ENCODE measurements at places on chromosomes 7 and 10.

DNA sequence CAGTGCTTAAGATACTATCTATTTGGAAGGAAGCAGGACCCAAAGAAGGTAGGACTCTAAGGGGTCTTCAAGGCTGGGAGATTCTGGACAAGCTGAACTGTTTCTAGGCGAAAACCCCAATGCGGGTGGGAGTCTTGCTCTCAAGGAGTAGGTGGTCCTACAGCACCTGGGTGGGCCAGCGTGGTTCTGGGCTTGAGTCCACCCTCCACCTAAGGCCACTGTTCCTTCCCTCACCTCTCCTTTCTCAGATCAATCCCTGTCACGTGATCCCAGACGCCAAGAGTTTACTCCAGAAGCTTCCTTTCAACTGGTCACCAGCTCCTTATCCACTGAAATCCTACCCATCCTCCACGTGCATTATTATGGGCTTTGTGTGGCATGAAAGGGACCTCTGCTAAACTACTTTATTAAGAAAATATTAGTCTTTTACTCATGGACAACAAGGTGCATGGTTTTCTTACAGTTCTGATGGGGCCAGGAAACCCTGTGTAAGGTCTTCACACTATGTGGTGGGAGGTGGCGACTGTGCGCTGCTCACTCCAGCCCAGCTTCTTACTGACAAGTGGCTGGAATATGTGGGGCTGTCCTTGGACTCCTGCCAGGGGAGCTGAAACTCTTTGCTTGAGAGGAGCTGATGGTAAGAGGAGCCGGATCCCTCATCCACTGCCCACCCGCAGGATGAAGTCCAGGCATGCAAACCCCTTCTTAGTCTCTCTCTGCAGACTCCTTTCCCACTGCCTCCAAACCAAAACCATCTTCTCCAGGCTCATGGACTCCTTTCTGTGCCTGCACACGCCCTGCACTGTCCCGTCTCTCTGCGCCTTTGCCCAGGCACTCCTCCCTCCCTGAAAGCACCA is 1.6 kb downstream of the ZNF746 start:
- no peak for DNase-seq

- no peak for DNase-seq
Measured at GRCh38 chr10:53765311-53765710, 992.7 kb upstream of the MBL2 start.

DNA sequence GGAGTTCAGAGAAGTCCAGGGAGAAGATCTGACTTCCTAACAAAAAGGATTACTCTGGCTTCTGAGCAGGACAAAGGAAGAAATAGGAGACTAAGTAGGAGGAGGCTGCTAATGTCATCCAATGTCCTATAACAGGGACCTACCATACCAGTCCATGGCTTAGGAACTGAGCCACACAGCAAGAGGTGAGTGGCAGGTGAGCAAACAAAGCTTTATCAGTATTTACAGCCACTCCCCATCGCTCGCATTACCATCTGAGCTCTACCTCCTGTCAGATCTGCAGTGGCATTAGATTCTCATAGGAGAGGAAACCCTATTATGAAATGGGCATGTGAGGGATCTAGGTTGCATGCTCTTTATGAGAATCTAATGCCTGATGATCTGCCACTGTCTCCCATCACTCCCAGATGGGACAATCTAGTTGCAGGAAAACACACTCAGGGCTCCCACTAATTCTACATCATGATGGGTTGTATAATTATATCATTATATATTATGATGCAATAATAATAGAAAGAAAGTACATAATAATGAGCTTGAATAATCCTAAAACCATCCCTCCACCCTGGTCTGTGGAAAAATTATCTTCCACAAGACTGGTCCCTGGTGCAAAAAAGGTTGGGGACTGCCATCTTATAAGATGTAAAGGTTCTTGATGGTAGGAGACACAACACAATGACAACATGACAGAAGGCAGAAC is 487.4 kb downstream of the PLXDC2 start:
- no peak for DNase-seq

- no peak for DNase-seq
Measured at GRCh38 chr7:84663224-84663623, 468.6 kb upstream of the SEMA3A start.

DNA sequence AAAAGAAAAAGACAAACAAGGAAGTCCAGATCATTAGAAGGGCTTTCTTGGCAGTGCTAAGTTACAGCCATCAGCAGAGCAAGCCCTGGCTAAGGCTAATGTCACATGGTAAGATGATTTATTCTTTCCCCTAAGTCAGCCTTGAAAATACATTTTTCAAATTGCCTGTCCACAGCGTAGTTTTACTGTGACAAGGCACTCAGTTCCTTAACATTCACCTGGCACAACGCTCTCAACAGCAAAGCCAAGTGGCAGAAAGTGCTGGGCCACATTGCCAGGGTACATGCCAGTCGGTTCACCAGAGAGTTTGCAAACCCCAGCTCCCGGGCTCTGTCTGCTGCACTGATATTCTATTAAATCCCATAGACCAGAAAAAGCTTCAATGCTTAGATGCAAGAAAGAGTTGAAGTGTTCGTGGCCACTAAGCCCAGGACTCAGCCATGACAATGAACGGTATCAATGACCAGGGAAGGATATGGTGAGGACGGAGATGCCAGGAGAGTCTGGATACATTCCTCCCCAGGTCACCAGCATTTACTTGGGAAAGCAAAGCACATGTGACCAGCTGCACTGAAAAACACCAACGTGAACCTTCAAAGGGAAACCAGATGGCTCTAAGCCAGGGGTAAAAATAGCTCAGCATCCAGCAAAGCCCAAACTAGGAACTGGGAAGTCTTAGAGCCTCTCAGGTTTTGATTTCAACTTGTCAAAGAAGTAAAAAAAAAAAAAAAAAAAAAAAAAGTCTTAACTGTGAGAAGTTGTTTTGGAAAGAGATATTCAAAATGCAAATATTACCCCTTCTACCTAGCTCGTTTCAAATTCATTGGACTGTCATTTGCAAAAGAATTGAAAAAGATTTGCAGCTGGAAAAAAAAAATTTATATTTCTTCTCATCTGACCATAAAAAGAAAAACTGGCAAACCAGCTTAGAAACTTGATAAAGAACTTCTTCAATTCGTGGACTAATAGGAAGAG is 23.9 kb upstream of the MPP7 start:
- DNase-seq: no peak

DNA sequence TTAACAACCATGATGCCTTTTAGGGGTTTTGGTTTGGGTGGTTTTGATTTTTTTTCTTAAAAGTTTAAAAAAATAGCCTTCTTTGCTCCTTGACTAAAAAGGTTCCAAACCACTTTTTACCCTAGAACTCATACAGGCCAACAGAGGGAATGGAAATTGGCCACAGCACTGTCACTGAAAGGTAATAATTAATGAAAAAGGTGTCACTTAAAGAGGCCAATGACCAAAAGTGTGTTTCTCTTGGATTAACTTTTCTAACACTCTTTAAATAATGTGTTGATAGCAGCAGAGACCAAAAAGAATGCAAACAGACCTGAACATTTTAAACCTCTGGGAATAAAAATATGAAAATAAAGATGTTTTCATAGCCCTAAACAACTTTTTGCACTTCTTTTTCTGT is 221.1 kb upstream of the TCF7L2 start:
- DNase-seq: no peak

DNA sequence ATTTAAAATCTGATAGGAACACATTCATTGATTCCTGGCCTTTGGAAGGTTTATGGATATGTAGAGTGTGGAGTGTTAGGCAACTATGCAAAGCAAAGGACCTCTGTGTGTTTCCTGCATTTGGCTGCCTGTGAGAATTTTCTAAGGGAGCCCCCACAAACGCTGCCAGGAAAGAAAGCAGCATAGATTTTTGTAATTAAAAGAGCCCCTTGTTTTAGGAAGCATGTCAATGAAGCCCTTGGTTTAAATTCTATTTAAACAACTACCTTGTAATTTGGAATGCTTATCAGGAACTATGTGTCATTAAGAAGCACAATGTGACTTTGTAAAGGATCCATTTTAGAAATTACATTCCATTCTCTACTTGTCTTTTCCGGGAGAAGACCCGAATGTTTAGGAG is 742.5 kb downstream of the NXPH1 start:
- no peak for DNase-seq

DNA sequence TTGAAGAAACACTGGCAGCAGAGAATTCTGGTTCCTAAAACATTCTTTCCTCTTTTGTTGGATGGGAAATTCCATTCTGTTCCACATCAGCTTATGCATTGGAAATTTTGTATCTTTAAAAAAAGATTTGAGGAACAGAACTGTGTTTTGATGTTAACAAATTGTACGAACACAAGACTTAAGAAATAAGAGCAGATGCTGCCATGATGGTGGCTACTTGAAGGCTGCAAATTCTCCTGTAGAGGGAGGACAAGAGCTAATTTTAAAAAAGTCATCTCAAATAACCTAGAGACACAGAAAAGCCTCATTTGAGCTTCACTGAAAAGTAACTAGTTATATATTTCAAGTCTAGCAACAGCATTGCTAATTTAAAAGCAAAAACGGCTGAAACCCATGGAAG is 29.8 kb downstream of the NDUFB2 start:
- DNase-seq: no peak

- DNase-seq: no peak
Measured at GRCh38 chr10:102649797-102650654, 5.7 kb downstream of the TRIM8 start.

GRCh38 chr7:44373418-44373740 is 48.0 kb upstream of the CAMK2B start:
- DNase-seq: no peak

DNA sequence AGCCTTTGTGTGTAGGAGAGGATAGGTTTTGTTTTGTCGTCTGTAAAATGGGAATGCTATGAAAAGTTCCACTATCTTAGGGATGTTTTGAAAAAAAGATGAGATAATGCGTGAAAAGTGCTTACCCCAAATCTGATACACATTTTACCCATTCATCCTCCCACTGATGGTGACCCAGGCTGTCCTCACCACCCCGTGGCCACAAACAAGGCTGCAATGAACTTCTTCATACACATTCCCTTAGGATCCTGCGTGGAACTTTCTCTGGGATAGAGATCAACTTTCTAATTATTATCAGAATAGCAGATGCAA is 399 bp upstream of the OGDHL start:
- DNase-seq: no peak

GRCh38 chr7:16345979-16346958 is 75.1 kb downstream of the CRPPA start:
- DNase-seq: no peak

DNA sequence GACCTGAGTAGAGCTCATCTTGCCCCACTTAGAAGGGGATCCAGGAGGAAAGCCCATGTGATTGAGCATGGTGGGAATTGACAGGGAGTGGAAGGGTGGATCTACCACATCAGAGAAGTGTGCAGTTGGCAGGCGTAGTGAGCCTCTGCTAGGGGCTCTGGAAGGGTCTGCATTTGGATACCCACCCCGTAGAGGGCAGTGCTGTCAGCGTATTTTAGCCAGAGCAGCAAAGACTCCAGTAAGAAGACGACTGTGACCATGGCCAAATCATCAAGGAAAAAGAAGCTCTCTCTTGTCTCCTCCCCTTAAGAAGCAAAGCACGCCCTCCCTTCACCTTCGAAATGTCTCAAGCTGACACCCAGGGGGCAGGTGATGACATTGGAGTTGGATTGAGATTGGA is 68.8 kb upstream of the INHBA start:
- no peak for DNase-seq

GRCh38 chr10:96208946-96209345 is 62.4 kb downstream of the BLNK start:
- no peak for DNase-seq

DNA sequence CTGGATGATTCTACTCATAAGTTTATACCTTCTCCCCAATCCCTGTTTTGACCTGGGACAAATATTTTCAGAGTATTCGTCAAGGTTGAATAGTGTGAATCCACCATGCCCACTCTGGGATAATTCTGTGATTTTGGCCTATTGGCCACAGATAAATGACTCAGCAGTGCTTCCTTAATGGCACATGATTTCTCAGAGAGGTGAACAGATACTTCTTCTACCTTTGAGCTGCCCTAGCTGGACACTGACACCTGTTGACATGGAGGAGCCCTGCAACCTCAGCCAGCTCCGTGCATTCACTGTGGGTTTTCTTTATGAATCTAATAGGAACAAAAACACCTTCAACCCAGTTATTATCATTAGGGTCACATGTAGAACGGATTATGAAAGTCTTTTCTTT is 40.9 kb upstream of the HPS1 start:
- DNase-seq: no peak

DNA sequence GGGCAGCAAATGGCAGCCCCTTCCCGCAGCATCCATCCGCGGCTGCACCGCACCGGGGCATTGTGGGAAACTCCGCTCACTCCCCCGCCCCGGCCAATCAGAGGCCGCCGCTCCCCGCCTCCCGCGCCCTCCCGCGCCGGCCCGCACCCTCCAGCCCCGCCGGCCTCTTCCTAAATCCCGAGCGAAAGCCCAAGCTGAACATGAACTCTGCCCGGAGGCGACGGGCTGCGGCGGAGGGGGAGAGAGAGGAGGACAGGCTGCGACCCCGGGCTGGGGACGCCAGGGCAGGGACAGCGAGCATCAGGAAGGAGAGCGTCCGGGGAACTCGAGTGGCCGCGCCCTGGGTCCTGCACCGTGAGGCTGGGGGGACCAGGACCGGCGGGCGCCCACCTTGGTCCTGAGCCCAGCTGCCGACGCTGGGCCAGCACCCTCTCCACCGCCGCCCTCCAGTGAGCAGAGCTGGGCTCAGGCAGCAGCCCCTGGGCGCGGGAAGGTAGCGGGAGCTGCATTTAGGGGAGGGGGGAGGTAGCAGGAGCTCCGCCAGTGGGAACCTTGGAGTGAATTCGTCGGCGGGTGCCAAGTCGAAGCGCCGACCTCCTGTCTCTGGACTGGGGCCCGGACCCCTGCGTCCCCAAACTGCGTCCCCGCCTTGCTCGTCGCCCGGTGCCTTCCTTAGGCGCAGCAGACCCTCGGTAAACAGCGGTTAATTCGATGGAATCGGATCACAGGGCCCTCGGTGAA is at the start of gene DGKI:
Gene DGKI (minus strand): TSS at position 148 of the 741 bp plus-strand sequence.
- no peak for DNase-seq

DNA sequence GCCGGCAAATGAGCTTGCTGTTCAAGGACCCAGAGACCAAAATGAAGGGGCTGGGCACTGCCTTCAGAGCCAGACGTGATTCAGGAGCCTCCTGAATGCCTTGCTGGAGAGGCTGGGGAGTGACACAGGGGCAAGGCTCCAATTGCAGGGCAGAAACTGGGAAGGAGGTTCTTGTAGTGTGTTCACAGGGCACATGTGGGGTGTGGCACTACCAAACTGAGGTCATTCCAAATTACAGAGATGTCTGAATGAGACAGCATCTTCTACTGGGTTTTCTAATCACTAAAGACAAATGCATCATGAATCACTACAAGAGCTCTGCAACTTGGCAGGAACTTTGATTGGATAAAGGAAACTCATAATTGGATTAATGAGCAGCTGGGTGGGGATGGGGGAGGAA is 17.8 kb downstream of the CRTAC1 start:
- DNase-seq: no peak

- no peak for DNase-seq
Measured at GRCh38 chr10:6244510-6244909, 41.8 kb downstream of the PFKFB3 start.

- no peak for DNase-seq
Measured at GRCh38 chr10:11018432-11018841, 765 bp downstream of the CELF2 start.

- no peak for DNase-seq
Measured at GRCh38 chr7:95045236-95045923, 138.0 kb downstream of the PPP1R9A start.

All from stimulated activated CD8-positive, alpha-beta memory T cell treated with anti-CD3 and anti-CD28 coated beads, Interleukin-7, amount 100 ng/mL, for 48 hours (primary cell).